ENCODE measurements at places on chromosomes 6 and 20.

- no peak for DNase-seq
Measured at GRCh38 chr6:33204165-33204414, 365 bp upstream of the HSD17B8 start.

- DNase-seq, result peak; percentile 53
Measured at GRCh38 chr6:26223228-26223627, 136.0 kb downstream of the HFE start.

DNA sequence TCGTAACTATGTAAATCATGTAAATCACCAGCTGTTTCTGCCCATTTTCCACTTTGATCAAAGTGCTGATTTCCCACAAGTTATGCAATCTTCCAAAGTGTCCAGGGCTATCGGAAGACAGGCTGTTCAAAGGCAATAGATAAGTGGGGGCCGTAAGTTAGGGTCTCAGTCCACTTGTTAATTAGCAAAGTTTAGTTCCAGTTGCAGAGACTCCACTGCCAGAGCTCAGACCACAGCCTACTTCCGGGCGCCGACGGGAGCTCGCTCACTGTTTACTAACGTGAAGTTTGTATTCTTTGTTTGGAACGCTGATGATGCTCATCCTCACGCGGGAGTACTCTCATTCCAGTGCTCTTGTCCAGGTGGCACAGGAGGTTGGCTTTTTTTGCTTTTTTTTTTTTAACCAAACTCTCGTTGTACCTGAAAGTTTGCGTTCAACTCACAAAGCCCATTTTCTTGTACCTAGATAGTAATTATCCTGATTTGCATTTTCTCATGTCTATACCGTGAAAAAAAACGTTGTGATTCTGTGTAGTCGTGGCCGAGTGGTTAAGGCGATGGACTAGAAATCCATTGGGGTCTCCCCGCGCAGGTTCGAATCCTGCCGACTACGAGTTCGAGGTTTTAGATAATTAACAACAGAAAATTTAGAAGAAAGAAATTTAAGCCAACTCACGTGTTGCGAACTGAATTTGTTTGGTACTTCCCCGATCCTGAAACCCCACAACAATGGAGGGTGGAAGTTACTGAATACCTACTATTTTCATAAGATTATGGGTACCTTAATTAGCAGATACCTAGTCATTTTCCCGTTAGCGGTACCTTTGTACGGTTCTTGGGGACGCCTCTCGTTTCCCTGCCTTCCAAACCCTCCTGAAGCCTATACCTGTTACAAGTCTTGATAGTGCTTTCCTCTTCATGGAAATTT is 29.9 kb upstream of the ZNF184 start:
- peak; percentile 52 for DNase-seq

- DNase-seq, result no peak
Measured at GRCh38 chr6:43814865-43815264, 44.9 kb downstream of the VEGFA start.

DNA sequence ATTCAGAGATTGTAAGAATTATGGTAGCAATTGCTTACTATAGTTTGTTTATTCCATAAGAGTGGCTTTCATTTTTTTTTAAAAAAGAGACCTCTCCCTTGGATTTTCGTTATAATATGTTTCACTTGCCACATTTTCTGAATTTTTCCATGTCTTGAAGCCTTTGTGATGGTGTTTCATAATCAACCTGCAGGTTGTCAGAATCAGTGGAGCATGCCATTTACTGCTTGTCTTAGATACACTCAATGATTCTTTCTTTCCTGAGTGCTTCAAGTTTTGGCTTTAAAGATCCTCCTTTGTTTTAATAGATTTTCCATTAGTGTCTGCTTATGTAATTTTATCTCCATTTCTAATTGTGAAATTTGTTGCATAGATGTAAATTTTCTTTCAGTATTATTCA is 31.2 kb downstream of the KCNQ5 start:
- DNase-seq, result no peak

- DNase-seq, result peak; percentile 91
Measured at GRCh38 chr6:30730601-30731435, 10.7 kb downstream of the TUBB start.

DNA sequence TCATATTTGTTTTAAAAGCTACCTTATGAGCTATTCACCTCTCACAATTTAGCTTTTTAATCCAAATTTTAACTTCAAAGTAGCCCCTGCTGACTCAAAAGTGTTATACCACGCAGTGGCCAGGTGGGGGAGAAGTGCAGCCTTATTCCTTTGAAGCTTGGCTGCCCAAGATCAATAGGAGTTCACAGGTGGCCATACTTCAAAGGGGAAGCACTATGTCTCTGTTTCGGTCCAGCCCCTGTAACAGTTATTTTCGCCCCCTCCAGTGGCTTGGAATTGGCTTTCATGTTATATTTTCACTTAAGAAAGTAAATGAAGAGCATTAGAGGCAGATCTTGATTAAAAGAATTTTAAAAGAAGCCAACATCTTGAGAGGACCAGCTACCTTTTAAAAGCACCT is 608.4 kb downstream of the EPHA7 start:
- no peak for DNase-seq

GRCh38 chr6:4747588-4747987 is 28.6 kb upstream of the CDYL start:
- no peak for DNase-seq

GRCh38 chr20:18742841-18743240 is 70.7 kb upstream of the SCP2D1 start:
- DNase-seq, result no peak

DNA sequence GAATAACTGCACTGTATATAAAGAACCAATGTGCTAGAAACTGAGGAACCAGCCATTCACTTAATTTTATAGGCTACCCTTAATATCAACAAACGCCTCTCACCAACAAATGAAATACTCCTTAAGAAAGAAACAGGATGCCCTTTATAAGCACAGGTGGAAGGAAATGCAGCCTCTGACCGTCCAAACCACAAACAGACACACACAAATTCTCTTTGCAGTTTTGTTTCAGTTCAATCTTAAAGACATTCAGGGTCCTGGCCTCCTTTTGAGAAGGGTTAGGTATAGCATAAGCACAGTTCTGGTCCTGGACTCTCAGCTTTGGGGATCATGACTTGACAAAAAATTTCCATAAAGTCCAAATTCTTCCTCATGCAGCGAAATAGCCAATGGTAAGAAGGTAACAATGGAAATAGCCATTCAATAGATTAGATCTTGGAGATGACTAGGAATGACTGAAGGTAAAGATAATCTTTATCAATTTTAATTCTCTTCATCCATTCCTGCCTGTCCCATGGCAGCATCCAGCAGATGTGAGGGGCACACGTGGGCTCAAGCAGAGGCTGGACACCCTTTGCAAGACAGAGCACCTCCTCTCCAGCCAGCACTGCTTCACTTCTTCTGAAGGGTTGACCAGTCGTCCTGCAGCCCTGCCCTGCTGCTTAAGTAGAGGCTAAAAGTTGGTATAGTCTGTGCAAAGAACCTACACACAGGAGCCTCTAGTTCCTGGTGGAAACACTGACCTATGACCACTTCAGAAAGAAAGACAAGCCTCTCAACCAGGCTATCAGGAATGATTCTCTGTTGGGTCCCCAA is 123.9 kb downstream of the CD83 start:
- no peak for DNase-seq

GRCh38 chr20:58306421-58307261 is 2.9 kb upstream of the RAB22A start:
- peak; percentile 97 for DNase-seq

DNA sequence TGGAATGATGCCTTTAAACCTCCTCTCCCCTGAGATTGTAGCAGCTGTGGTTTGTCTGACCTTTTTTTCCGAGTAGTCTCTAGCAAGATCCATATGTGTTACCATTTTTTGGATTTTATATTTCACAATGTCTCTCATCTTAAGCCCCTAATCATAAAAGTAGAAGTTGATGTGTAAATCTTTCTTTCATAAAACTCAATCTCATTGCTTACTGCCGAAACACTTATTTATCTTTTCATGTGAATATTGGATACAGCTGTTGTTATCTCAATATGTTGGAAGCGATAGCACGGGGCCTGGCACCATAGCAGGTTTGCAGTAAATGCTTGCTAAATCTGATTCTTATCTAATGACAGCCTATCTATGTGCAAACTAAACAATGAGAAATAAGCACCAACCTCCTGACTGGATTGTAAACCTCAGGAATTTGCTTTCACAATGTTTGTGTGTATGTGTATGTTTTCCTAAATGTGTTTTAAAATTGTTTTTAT is 14.2 kb downstream of the SMPDL3A start:
- no peak for DNase-seq

DNA sequence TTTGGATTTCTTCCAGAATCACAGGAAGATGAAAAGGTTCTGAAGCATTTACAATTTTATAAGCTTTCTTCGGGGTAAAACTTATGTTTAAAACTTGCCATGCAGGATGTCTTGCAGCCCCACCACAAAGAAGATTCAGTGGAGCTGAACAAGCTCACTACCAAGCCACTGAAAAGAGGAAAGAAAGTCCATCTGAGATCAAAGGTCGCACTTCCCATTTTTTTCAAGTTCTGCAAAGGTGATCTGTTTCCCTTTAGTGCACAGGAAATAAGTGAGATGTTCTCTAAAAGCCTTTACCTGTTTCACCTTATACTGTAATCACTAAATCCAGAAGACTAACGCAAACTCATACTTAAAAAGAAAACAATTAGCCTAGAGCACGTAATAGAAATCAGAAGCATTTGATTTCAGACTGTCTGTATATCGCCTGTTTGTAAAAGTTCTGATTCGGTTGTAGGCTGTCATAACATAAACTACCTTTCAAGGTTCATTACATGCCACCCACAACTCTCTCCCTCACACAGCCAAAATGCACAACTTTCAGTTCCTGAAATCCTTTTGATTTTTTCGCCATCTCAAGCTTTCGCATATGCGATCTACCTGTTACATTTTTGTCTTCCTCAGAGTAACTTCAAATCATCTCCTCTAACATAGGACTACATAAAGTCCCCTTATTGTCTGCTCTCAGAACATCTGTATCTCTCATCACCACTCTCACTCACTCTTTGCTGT is 1.8 kb downstream of the ECHDC1 start:
- no peak for DNase-seq

DNA sequence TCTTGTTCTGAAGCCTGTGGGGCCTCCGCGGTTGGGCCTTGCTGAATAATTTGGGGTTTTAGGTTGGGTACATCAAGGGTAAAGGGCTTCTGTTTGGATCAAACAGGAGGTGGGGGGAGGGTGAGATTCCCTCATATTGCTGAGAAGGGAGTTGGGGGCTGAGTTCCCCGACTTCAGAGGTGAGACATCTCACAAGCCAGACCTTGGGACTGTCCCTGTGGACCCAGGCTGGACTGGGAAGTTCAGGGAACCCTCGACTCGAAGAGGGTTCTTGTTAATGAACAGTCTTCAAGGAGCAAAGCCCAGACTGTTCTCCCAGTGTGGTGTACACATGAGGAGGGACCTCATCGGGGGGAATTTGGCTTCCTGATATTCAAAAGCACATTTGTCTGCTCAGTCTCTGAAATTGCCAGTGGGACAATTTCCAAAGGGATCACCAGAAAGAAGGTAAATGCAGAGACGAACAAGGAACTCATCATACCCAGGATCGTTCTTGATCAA is 118.5 kb downstream of the SYCP2 start:
- DNase-seq, result no peak

GRCh38 chr6:14365393-14365792 is 247.8 kb downstream of the CD83 start:
- DNase-seq, result no peak

GRCh38 chr20:42340368-42340767 is 722.2 kb upstream of the CHD6 start:
- DNase-seq, result no peak

GRCh38 chr6:2749969-2750600 is 637 bp downstream of the MYLK4 start:
- peak; percentile 46 for DNase-seq

GRCh38 chr6:141700819-141701218 is 431.9 kb upstream of the GJE1 start:
- DNase-seq, result no peak

All from natural killer cell (primary cell).